Right lobe of liver (tissue), 6 donors: ENCODE measurements at places on chromosomes 12 and 14.

- no peak for DNase-seq
- H3K27me3 ChIP-seq = no peaks in the 10 kb centered on the region
- no peak overlapping the region for H3K27ac ChIP-seq
- H3K4me1 ChIP-seq = no peaks in the 10 kb centered on the region
- no peak overlapping the region for H3K4me3 ChIP-seq
- no peaks in the 10 kb centered on the region for H3K36me3 ChIP-seq
Measured at GRCh38 chr12:72390146-72390545, 118.0 kb downstream of the TRHDE start.

DNA sequence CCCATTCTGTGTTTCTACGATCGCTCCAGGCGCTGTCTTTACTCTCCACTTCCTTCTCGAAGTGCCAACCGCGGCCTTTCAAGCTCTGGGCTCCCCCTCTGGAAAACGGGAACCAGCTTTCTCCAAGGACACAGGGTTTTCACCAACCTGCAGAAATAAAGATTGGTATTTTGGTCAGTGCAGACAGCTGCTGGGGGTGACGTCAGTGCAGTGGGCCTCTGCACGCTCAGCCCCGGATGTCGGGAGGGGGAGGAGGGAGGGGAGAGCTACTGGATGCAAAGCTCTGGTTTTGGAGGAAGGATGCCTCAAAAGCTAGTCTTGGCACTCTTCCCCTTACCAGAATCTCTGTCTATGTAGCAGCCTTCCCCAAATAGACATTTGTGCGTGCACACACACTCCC is 19.9 kb downstream of the HRK start:
- no peak overlapping the region for H3K4me3 ChIP-seq
- no peak overlapping the region for H3K27ac ChIP-seq
- no peaks in the 10 kb centered on the region for H3K36me3 ChIP-seq
- peak; percentile 30 for DNase-seq
- H3K4me1 ChIP-seq = no peaks in the 10 kb centered on the region

DNA sequence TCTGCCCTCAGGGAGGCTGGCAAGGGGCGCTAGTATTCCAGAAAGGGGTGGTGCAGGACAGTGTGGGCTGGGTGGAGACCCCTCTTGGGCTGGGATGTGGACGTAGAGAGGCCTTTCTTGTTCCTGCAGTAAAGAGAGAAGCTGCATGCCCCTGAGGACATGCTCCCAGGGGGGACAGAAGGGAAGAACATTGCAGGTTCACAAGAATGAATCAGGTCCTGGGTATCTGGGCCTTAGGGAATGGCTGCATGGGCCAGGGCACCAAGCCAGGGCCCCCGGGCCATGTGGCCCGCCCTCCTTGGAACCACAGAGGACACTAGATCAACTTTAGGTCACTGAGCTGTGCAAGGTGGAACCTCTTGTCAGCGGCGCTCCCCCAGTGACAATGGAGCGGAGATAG is 51.8 kb downstream of the ZNF664 start:
- H3K4me3 ChIP-seq = no peak overlapping the region
- H3K4me1 ChIP-seq = no peaks in the 10 kb centered on the region
- no peaks in the 10 kb centered on the region for H3K27me3 ChIP-seq
- no peak overlapping the region for H3K27ac ChIP-seq

GRCh38 chr14:61186341-61187195 is 94.6 kb downstream of the TMEM30B start:
- H3K27me3 ChIP-seq = no peaks in the 10 kb centered on the region
- H3K4me3 ChIP-seq = no peak overlapping the region
- H3K27ac ChIP-seq = no peak overlapping the region
- H3K36me3 ChIP-seq = no peaks in the 10 kb centered on the region
- DNase-seq = no peak
- H3K4me1 ChIP-seq = peaks cover 5% of the 10 kb centered on the region
